Stimulated activated CD4-positive, alpha-beta T cell treated with anti-CD3 and anti-CD28 coated beads, Interleukin-2, amount 100 ng/mL, for 24 hours (primary cell): ENCODE measurements at places on chromosomes 3 and 15.

DNA sequence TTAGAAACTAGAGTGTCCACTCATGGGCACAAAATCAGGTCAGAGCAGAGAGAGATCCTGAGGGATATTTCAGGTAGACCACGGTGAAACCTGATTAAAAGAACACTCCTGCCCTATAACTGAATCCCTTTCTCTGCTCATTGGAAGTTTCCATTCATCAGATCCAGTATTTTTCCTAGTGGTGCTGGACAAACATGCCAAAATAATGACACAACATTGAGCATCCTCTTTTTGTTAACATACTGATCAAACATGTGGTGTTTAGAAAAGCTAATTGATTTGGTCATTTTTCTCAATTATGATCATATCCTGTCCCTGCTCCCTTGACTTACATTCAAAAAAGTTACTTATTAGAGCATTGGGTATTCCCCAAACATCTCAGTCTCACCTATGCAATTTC is 27.2 kb downstream of the PTX3 start:
- no peak for DNase-seq

GRCh38 chr15:91257746-91258414 is 157.8 kb downstream of the SV2B start:
- no peak for DNase-seq

- DNase-seq, result no peak
Measured at GRCh38 chr3:171565481-171566058, 105.4 kb upstream of the TNIK start.

DNA sequence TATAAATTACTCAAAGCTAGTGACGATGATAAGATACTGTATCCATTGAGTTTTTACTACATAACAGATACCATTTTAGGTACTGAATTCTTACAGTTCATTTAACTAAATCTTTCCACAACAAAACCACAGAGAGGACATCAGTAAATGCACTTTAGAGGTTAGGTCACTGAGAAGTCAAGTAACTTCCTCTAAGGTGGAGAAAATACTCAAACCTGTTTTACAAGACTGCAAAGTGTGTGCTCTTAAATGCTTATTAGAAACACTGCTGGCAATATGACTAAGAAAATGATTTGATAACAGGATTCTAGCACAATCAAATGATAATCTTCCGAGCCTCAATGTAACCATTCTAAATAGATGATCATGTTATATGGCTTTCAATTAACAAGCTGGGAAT is 99.4 kb downstream of the UBE3A start:
- no peak for DNase-seq

DNA sequence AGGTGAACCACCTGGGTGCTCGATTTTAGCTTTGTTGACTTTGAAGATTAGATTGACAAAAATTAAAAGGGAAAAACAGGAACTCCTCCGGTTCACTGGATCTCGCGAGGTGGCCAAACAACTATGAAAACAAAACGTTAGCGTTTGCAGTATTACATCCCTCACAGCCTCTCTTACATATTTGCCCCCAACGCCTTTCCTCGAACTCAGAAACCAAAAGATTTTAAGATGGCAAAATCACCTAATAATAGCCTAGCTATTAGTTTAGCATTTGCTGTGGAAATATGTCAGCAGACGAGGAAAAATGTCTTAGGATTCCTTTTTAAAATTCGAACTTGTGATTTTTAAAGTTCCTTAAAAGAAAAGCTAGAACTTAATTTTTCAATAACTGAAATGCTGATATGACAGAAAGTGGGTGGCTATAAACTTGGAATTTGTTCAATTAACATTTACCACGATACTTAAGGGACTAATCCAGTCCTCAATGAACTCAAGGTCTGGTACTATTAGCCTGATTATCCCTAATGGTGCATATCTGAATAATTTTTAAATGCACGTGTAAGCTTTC is 491 bp upstream of the SENP7 start:
- DNase-seq, result no peak

DNA sequence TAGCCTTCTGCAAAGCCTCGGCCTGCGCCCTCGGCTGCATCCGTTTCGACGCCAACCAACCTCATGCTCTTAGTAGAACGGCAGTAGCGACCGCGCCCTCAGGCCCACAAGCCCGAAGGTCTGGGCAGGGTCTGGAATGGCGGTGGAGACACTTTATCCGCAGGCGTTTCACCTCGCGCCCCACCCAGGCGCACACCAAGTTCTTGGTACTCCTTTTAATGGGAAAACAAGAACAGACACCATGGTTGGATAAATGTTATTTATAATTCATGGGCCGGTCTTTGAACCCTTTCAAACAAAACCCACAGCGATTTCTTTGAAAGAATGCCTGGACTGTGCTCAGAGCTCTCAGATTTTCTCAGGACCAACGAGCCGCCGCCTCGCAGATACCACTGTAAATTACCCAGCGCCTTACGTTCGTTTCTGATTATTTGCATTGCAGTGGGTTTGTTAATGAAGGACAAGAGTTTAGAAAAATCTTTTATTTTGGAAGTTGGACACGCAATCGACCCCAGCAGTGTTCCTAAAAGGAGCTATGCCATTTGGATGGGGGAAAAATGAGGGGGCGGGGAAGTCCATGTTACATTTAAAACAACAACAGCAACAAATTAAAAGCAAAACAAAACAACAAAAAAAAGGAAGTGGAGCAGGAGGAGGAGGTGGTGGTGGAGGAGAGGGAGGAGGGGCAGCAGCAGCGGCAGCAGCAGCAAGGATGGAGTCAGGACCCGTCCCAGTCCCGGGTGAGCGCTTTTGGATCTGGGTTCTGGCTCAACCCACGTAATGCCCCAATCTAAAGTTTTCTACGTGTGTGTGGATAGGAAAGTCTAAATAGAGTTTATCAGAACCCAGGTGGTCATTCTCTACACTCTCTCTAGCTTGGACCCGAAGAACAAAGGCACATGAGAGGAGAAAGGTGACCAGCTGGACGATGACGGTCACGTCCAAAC is 993 bp upstream of the ISL2 start:
- no peak for DNase-seq

DNA sequence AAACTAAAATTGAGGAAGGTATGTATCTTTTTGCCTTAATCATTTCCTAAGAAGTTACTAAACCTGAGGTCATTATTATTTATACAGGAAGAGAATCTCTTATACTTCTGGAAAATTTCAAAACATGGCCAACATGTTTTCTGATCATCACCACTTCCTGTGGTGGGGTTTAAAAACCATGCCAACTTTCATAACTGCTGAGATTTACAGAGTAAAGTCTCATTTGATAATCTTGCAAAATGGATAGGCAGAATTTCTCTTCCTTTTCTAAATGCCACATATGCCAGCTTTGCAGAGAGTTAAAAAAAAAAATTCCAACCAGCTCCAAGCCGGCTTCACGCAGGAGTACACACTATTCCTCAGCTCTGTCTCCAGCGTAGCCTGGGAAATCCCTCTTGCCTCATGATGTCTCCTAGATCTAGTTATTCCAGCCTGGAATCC is 124.3 kb upstream of the SPRED1 start:
- no peak for DNase-seq

GRCh38 chr3:116001151-116001621 is 377.9 kb downstream of the GAP43 start:
- DNase-seq, result no peak

DNA sequence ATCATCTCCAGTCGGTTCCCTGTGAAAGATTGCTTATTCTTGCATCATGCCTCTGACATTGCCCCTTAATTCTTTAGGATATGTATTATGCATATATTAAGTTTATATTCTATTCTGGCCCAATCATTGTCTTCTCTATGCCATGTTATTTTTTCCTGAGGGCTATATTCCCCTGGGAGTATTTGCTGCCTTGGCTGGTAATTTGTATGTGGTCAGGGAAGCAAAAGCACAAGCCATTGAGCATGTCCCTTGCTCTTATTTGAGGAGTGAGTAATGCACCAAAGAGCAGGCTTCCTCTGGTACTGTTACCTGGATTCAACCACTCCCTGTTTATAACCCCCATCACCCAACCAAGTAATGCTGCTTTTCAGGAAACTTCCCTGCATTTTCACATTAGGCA is 36.3 kb downstream of the STAC start:
- no peak for DNase-seq

GRCh38 chr3:98906230-98906629 is 4.7 kb upstream of the DCBLD2 start:
- no peak for DNase-seq

GRCh38 chr15:62822228-62822627 is 220.3 kb upstream of the TPM1 start:
- DNase-seq, result no peak

DNA sequence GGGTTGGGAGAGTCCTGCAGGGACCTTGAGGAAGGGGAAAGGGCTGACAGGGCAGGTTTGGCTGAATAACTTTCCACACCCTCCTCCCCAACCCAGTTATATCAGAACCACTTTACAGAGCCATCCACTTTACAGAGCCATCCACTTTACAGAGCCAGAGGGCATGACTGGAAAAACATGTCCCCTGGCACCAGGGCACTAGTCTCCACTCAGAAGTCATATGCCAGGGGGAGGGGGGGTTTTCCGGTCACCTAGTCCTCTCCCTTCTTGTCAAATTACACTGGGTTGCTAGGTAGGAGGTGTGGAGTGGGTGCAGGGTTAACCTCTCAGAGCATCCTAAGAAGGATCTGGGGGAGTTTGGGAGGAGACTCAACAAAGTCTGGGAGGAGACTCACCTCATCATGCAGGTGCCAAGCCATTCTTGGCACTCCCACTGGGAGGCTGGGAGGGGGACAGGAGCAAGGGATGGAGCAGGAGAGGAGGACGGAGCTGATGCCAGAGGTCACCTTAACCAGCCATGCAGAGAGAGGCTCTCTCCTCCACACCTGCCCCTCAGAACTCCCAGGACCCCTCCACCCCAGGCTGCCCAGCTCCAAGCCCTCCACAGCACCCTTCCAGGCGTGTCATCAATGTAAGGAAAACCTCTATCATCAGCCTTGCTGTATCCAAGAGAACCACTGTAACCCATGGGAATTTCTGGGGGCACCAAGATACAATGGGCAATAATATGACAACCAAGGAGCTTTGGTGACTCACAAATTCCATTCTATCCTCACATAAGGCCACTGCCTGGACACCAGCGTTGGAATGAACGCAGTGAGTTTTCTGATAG is 1.7 kb downstream of the LRRC2 start:
- DNase-seq, result no peak

DNA sequence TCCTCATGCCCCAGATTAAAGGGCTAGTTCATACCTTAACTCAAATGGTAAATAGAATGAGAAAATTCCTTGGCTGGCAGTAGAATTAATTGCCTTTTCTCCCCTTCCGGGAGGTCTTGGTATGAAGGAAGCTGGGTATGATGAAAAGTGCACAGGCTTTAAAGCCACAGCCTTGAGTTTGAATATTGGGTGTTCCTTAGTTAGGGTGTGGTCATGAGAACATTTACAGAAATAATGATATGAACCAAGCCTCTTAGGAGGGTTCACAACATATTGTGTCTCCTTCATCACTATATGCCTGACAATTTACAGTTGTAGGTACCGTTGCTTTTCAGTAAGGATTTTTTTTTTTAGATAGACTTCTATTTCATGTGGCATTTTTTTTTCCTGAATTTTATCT is 48.1 kb downstream of the PYDC2 start:
- no peak for DNase-seq

DNA sequence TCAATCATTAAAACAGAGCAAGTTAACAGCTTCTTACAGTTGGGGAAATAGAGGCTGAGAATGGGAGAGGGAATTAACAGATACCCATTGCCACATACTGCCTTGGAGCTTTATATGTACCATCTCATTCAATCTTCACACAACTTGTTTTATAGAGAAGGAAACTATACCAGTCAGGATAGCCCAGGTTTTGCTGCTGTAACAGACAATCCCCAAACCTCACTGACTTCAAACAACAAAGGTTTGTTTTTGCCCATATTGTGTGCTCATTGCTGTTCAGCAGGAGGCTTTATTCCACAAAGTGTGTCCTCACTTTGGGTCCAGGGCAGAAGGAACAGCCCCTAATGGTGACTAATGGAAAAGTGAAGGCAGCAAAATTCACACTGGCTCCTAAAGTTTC is 59.2 kb downstream of the SPSB4 start:
- no peak for DNase-seq

DNA sequence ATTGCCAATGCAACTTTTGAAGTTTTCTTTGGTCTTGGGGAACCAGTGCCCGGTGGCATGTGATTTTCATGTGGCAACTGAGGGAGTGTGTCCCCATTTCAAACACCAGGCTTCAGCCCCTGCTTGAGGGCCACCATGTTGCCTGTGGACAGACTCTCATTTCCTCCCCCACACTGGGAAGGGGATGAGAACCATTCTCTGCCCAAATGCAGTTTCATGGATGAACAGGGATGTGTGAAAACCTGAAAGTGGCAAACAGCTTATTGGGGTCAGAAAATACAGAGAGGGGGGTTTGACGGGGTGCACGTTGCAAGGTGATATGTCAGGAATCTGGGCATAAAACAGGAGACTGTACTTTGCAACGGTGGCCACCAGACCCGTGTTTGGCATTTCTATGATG is 6.3 kb downstream of the FAM107A start:
- DNase-seq, result no peak

DNA sequence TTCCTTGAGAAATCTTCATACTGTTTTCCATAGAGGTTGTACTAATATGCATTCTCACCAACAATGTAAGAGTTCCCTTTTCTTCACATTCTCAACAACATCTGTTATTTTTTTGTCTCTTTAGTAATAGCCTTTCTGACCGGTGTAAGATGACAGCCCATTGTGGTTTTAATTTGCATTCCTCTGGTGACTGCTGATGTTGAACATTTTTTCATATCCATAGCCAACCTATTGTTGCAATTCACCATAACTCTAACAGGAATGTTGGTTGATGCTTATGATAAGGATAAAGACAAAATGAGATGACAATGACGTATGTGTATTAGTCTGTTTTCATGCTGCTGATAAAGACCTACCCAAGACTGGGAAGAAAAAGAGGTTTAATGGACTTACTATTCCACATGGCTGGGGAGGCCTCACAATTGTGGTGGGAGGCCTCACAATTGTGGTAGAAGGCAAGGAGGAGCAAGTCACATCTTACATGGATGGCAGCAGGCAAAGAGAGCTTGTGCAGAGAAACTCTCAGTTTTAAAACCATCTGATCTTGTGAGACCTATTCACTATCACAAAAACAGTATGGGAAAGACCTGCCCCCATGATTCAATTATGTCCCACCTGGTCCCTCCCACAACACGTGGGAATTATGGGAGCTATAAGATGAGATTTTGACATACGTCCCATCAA is 37.6 kb upstream of the RHCG start:
- no peak for DNase-seq

GRCh38 chr3:13378155-13378554 is 42.0 kb downstream of the NUP210 start:
- DNase-seq, result no peak

- peak; percentile 81 for DNase-seq
Measured at GRCh38 chr3:49903451-49904424, at the start of gene MST1R. Gene MST1R (minus strand): TSS chr3:49903873. CDS start chr3:49903609, 264 bp downstream.

GRCh38 chr15:101054116-101054515 is 135.0 kb downstream of the LRRK1 start:
- no peak for DNase-seq

GRCh38 chr3:127254033-127254644 is 33.7 kb downstream of the PRR20G start:
- DNase-seq, result no peak

- DNase-seq, result no peak
Measured at GRCh38 chr15:76345880-76346668, 9.5 kb downstream of the ISL2 start.
